Bronchial epithelial cell (primary cell): ENCODE measurements at places on chromosomes 5 and 9. TPM values are rescaled to one million over a fixed set of nuclear protein-coding genes. Genes with fewer than 3 reads are reported as not detected.

GRCh38 chr9:6936103-6936502 lies 178.3 kb downstream of the KDM4C start:
- DNase-seq: no peak

The ZNF483 gene
- total RNA-seq: 0.26 and 0.51 TPM in 2 replicates

DNA sequence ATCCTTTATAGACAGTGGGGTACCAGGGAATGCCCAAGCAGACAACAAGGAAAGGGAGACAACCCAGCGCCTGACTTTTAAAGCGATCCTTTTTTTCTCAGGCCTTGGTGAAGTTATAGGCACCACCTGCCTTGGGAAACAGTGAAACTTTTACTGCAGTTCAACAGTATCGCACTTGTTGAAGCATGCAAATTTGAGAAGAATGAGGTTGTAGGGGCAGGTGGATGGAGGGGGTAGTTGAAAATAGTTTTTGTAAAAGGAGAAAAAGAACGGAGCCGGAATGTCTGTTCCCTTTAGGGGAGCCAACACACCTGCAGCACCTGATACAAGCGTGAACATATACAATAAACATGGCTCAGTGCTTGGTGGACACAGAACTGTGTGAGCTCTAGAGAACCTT lies 190.2 kb upstream of the NR3C1 start:
- DNase-seq: no peak

The ACOT12 gene
- total RNA-seq: not detected in 2 replicates

GRCh38 chr9:88537761-88538091 lies 2.7 kb downstream of the NXNL2 start:
- peak; percentile 2 for DNase-seq

DNA sequence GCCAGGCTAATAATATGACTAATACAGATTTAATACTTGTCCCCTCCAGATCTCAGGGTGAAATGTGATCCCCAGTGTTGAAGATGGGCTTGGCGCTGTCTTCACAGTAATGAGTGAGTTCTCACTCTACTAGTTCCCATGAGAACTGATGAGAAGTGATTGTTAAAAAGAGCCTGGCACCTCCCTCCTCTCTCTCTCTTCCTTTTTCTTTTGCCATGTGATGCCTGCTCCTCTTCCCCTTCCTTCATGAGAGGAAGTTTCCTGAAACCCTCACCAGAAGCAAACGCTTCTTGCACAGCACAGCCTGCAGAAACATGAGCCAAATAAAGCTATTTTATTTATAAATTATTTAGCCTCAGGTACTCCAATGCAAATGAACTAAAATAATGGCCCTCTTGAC lies 55.2 kb downstream of the GLDC start:
- DNase-seq: no peak

DNA sequence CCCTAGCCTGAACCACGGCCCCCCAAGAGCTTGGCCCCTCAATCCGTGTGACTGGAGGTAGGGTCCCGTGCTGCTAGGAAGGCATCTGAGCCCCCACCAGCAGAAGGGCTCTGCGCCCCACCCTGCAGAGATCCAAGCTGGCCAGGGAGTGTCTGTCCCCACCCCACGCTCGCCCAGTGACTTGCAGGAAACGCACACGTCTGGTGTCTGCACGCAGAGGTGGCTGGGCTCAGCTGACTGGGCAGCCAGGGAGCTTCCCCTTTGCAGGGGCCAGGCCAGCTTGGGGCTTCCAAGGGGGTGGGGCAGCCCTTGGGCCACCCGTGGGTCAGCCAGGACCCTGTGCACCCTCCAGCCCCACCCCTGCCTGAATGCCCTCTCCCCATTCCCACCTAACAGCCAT lies 24.3 kb downstream of the NOTCH1 start:
- no peak for DNase-seq

The DOCK2 gene
- not detected in 2 replicates for total RNA-seq

The CDX1 gene
- total RNA-seq: not detected in 2 replicates

DNA sequence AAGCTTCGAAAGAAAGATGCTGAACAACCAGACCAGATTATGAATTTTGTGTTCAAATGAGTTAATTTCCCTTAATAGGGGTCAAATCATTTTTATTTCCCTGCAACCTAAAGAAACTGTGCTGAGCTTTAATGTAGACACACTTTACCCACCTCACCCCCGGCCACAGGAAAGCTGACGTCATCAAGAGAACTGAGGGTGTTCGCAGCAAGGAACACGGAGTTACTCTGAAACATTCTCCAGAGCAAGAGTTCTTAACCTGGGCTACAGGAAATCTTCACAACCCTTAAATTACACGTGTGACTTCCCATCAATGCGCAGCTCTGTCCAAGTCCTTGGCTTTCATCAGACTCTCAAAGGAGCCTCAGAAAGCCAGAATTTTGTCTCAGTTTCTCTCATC lies 116.3 kb downstream of the COL23A1 start:
- no peak for DNase-seq

- no peak for DNase-seq
Measured at GRCh38 chr9:78618735-78619134, 321.8 kb downstream of the PSAT1 start.

The NEUROG1 gene
- total RNA-seq: not detected in 2 replicates

- DNase-seq: no peak
Measured at GRCh38 chr5:91245871-91246270, 137.2 kb downstream of the ARRDC3 start.

The UHRF2 gene
- total RNA-seq: 40.2 and 49.5 TPM in 2 replicates

DNA sequence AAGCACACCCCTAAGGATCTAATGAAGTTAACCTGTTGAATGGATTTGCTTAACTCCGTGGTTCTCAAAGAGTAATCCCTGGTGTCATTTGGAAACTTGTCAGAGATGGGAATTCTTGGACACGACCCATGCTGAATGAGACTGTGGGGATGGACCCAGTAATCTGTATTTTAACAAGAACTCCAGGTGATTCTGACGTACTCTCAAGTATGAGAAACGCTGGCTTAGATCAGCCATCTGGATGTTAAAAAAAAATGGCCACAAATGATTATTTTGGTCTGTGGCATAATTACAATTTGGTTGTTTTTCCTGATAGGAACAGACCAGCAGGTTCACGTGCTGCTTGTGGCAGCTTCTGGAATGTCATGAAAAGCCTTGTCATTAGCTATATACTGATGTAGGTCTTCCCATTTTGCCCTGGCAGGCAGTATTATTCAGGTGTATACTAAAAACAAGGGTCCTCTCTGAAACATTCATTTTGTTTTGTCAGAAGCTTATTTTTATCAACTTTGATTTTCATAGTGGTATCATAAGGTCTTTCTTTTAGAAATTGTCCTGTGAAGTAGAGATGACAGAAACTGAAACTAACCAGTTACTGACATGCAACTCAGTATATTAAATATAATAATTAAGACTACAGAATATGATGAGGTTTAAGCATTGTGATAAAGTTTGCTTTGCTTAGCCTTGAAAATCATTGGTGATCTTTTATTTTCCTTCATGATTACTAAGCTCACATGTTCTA lies 15.4 kb downstream of the CPEB4 start:
- DNase-seq: no peak

GRCh38 chr9:524008-524407 lies 309.3 kb downstream of the DOCK8 start:
- DNase-seq: peak; percentile 67

- no peak for DNase-seq
Measured at GRCh38 chr9:567128-567746, 274.3 kb upstream of the DMRT1 start.

GRCh38 chr9:123571240-123571639 lies 215.2 kb downstream of the CRB2 start:
- DNase-seq: no peak

The LCN12 gene
- total RNA-seq: 0.13 TPM in 1 of 2 replicates, not detected in the other

The GKAP1 gene
- 0.53 and 0.90 TPM in 2 replicates for total RNA-seq

The SPINK4 gene
- total RNA-seq: not detected in 2 replicates

- no peak for DNase-seq
Measured at GRCh38 chr5:50745221-50745910, 78.9 kb downstream of the PARP8 start.

The DRD1 gene
- not detected in 2 replicates for total RNA-seq

DNA sequence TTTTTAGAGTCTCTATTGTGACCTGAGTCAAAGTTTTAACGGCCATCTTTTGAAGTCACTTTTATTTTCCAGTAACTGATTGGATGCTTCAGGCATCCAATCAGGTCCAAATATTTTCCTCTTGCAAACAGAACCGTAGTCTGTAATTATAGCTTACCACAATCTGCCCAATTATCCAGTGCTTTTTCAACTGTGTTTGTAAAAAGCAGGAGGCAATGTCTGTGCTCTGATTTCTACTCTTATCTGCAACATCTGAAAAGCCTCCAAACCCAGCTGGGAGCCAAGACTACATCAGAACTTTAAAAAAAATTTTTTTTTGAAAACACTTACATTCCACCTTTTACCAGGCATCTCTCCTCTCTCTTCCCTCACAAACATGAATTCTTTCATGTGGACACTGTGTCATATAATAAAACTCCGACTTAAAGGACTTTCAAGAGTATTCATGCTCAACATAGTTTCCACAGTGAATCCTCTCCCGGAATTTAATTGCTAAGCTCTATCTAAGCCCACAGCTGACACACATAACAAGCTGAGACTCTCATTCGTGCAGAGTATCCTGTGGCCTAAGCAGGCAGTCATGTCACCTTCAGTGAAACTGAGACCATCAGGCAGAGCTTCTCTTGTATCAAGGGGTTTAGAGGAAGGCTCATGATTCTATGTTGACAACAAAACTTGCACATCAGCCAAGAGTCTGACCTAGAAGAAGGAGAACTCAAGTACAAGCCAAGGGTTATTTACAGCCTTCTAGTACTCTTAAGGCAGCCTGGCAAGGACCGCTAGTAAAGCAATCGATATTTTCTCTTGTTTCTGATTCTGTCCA lies 272.7 kb downstream of the TLE1 start:
- no peak for DNase-seq

- no peak for DNase-seq
Measured at GRCh38 chr5:148844433-148845280, 18.2 kb downstream of the ADRB2 start.

DNA sequence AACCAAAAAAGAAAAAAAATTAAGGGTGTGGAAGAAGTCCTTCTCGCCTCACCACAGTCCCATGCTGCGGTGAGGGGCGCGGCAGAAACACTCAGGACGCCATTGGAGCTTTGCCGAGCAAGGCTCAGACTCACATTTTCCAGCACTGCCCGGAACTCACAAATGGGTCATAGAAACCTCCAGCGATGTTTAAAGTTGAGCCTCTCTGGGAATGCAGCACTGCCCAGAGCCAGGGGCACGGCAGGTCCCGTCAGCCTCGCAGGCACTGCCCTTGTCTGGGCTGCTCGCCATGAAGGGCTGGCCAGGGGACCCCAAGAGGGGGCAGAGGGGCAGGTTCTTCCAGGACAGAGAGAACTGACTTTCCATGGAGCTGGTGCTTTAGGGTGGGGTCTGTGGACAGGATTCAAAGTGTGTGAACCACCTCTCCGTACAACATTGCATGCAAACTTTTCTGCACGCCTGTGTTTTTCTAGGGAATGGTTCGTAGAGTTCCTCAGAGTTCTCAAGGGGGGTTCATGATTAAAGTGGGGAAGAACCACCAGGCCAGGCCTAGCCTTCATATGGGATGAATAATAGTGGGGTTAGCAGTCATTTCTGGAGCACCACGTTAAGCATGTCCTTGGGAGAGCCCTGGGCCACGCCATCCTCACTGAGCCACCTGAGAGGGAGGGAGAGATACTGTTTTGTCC lies 38.4 kb downstream of the PRRX2 start:
- DNase-seq: no peak

- no peak for DNase-seq
Measured at GRCh38 chr5:174745590-174746103, 21.3 kb downstream of the MSX2 start.

GRCh38 chr9:133609311-133610098 lies at the start of gene FAM163B:
Gene FAM163B (minus strand): TSS chr9:133609389. CDS start chr9:133580223, 29,166 bp downstream.
- no peak for DNase-seq

The HAVCR2 gene
- total RNA-seq: 0.38 and 0.53 TPM in 2 replicates

The RUFY1 gene
- total RNA-seq: 32.9 and 37.6 TPM in 2 replicates

- DNase-seq: no peak
Measured at GRCh38 chr5:16975950-16976624, 40.0 kb upstream of the MYO10 start.

The FCN2 gene
- total RNA-seq: not detected in 2 replicates

DNA sequence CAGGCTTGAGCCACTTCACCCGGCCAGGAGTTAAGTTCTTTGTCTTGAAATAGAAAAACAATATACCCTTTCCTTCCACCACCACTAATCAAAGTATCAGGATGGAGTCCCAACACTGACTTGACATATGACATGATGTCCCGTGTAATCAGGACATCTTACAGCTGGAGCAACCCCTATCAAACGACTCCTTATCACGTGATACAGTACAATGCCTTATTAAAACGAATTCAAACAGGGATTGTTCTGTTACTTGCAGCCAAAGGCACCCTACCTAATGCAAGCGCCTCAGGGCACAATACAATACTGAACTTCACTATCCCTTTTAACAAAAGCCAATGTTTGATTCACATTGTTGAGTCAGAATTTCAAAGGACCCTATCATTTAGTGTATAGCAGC lies 261.3 kb downstream of the SLIT3 start:
- no peak for DNase-seq

The PCDHA3 gene
- total RNA-seq: under 0.01 TPM in 1 of 2 replicates, not detected in the other

GRCh38 chr9:105114318-105114717 lies 130.1 kb upstream of the SLC44A1 start:
- no peak for DNase-seq

The PLAC8L1 gene
- 0.38 and 0.53 TPM in 2 replicates for total RNA-seq

The SLC46A2 gene
- not detected in 2 replicates for total RNA-seq

The GPX8 gene
- total RNA-seq: 12.0 and 12.1 TPM in 2 replicates

- DNase-seq: no peak
Measured at GRCh38 chr5:153157156-153157555, 333.3 kb upstream of the GRIA1 start.

GRCh38 chr5:94040591-94041148 lies 299.3 kb upstream of the POU5F2 start:
- no peak for DNase-seq
